ENCODE measurements at places on chromosomes 6 and 20.

DNA sequence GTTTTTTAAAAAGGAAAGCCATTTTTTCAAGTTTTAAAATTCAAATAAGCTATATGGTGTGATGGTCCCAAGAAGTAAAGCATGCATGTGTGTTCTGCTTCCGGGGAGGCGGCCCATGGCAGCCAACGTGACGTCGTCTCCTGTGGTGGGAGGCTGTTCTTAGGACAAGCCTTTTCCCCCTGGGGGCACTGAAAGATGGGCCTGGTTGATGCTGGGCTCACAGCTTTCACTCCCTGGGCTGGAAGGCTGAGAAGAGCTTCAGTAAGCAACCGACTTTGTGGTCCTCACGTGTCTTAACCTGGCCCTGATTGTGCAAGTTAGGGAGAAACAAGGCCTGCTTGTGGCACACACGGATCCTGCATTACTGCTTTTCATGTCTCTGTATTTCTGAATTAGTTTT, 84.1 kb downstream of the SMOC2 start:
- no peak for DNase-seq

- no peak for DNase-seq
Observed at GRCh38 chr20:32474967-32475811, 109.9 kb downstream of the NOL4L start.

DNA sequence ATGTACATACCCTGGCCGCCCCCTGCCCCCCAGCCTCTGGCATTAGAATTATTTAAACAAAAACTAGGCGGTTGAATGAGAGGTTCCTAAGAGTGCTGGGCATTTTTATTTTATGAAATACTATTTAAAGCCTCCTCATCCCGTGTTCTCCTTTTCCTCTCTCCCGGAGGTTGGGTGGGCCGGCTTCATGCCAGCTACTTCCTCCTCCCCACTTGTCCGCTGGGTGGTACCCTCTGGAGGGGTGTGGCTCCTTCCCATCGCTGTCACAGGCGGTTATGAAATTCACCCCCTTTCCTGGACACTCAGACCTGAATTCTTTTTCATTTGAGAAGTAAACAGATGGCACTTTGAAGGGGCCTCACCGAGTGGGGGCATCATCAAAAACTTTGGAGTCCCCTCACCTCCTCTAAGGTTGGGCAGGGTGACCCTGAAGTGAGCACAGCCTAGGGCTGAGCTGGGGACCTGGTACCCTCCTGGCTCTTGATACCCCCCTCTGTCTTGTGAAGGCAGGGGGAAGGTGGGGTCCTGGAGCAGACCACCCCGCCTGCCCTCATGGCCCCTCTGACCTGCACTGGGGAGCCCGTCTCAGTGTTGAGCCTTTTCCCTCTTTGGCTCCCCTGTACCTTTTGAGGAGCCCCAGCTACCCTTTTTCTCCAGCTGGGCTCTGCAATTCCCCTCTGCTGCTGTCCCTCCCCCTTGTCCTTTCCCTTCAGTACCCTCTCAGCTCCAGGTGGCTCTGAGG, 7.6 kb downstream of the CDKN1A start:
- DNase-seq, result no peak

- DNase-seq, result no peak
Observed at GRCh38 chr6:95228636-95229035, 348.7 kb upstream of the MANEA start.

DNA sequence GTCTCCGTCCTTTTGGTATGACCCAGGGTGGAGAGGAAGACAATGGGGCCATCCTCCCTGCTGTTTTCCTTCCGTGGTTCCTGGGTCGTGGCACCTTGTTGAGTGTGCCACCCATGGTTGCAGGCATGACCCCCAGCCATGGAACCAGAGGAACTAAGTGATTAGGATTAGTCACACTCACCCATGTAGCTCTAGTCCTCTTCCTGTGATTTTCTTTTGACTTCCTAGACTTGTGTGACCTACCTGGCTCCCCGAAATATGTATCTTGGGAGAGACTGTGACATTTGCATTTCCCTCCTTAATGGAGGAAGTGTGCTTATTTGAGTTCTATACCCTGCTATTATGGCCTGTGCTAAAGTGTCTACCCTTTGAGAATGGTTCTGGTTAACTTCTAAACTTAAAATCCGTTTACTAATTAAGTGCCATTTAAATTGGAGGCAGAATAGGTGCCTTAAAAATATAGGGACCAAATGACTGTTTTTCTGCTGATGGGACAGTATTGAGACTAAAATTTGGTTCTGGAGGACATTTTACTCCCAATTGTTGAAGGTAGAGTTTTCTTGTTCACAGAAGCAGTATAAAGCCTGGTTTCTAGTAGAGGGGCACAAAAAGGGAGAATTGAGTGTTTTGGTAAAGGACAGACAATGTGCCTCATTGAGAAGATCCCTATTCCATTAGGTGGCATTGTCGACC, 545.6 kb downstream of the HDGFL1 start:
- DNase-seq, result no peak

DNA sequence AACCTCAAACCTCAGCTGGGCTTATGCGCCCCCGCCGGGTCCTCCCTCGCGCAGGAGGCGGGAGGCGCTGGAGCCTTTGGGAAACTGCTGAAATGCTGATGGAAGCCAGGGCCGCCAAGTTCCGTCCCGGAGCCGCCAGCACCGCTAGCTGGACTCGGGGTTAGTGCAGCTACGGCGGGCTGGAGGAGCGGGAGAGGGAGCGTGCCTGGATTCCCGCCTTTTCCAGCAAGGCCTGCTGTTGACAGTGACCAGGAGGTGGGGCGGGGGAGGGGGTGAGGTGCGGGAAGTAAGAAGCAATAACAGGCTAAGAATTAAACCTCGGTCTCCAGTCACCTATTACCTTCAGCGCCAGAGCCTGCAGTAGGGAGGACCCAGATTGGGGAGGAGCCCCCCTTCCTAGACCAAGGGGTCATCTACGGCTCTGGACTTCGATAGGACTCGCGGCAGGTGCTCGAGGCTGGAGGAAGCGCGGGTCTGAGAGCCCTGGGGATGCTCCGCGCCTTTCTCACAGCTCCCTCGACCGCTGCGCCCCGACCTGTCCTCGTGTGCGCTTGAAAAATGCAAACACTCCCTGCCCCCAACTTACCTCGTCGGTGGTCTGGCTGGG, 20.5 kb downstream of the COL9A1 start:
- no peak for DNase-seq

DNA sequence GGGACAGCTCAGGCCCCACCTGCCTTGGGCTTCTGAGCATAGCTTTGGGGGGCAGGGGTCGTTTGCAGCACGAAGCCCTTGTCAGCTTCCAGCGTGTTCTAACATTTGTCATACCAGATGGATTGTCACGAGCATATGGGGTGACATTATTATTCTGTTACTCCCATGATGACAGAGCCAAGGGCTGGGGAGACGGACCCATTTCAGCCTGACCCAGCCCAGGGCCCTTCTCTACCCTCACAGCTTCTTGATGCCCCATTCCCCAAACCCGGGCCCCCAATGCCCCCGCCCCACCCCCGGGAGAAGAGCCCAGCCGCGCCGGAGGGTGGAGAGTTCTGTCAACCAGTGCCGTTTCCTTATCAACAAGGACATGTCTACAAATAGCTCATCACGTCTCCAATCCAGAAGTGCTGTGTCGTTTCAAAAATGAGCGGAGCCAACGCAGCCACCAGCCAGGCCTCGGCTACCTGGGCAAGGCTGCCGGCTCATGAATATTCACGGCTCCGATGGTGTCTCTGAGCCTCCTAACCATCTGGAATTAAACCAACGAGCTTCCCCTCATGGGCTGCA, 9.6 kb upstream of the CHRNA4 start:
- no peak for DNase-seq

Measured in memory B cell (primary cell).